ENCODE measurements at places on chromosomes 11 and 22.

DNA sequence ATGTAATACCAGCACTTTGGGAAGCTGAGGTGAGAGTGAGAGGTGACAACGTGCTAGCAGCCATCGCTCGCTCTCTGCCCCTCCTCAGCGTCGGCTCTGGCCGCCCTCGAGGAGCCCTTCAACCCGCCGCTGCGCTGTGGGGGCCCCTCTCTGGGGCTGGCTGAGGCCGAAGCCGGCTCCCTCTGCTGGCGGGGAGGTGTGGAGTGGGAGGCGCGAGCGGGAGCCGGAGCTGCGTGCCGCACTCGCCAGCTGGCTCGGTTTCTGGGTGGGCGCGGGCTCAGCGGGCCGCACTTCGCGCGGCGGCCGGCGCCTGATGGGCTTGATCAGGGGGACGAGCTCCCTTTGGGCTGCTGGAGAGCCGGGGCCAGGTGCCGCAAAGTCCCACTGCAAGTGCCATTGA is 98.9 kb upstream of the UBASH3B start:
- DNase-seq, result no peak

DNA sequence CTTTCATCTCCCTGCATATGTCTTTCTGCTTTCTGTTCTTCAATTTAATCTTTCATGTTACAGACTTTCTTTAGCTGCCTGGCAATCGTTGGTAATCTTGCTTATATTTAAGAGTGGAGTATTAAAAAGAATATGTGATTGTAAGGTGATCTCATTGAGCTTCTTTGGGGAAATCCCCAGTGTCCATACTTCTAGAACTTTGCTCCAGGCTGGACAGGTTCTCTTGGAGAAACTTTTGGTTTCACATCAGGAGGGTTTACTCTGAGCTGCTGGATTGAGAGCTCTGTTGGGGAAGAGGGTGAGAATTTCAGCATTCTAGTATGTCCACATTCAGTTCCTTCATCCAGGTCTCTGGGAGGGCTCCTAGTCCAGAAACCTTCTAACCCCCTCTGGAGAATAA is 16.1 kb downstream of the LRRC75B start:
- no peak for DNase-seq

DNA sequence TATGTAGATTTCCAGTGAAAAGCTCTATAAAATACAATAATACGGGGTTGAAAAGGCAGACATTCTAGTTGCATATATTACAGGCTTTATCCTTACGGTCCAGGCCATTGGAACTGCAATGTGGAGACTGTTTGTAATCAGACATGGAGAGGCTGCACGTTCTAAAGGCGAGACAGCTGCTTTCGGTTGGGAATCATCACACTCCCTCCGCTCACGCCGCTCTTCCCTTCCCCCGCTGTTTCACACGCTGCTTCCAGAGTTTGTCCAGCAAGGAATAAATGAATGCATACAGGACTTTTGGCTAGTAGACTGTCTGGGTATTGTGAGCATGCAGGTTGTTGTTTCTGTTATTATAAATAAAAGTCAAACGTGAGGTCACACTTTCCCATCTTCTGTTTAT is 13.5 kb upstream of the EFCAB6 start:
- no peak for DNase-seq

- DNase-seq, result no peak
Measured at GRCh38 chr11:23957314-23957713, 539.5 kb upstream of the LUZP2 start.

DNA sequence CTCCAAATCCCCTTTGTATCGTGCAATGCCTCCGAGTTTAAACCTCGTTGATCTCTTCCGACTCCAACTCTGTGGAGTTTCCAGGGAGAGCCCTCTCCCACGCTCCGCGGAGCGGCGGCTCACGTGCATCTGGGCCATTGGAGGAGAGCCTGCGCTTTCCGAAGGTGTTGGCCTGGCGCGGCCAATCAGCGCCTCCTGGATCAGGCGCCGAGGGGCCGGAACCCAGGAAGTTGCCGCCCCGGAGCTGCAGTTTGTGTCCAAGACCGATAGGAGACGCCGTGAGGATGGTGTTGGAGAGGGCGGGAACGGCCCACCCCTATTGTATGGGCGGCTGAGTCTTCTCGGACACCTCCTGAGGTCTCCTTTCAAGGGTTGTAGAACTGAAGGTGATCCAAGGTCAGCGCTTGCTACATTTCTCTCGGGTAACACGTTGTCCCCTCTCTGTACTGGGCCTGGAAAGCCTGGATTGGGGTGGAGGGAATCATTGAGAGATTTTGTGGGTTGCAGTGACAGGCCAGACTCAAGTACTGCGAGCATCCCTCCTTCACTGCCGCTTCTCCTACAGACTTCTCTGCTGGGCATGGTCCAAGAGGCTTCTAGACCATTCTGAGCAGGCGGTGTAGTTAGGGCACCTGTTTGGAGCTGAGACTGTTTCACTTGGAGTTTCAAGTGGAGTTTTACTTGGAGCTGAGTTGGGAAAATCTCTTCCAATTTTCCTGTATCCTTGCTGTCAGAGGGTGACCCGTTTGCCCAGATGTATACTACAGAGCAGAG is 1.7 kb downstream of the ADAMTS15 start:
- DNase-seq, result no peak

GRCh38 chr11:83280256-83280655 is 5.9 kb downstream of the CCDC90B start:
- no peak for DNase-seq

GRCh38 chr11:86219311-86220193 is 25.0 kb upstream of the EED start:
- DNase-seq, result no peak

GRCh38 chr22:29443861-29444792 is 5.7 kb downstream of the RFPL1 start:
- DNase-seq, result no peak

- no peak for DNase-seq
Measured at GRCh38 chr11:14042686-14043465, 80.4 kb downstream of the SPON1 start.

- DNase-seq, result no peak
Measured at GRCh38 chr11:122434786-122435185, 220.7 kb upstream of the UBASH3B start.

GRCh38 chr11:61054513-61054912 is 47.8 kb upstream of the CD5 start:
- DNase-seq, result no peak

DNA sequence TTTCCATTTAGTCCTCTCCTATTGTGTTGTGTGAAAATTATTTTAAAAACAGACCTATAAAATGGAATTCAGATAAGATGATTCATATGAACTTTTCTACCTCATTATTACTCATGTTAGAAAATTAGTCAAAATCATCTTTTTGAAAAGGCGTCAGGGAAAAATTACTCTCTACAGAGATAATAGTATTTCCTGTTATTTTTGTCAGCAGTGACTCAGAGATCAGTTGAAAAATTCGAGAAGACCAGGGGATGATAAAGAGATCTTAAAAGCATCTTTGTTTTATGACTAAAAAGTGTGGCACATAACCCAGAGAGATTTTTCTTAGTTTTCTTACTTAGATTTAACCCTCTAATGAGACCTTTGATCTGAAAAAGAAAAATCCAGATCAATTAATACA is 157.9 kb upstream of the CARD18 start:
- DNase-seq, result no peak

- DNase-seq, result no peak
Measured at GRCh38 chr11:3616721-3617460, 24.9 kb downstream of the ART5 start.

DNA sequence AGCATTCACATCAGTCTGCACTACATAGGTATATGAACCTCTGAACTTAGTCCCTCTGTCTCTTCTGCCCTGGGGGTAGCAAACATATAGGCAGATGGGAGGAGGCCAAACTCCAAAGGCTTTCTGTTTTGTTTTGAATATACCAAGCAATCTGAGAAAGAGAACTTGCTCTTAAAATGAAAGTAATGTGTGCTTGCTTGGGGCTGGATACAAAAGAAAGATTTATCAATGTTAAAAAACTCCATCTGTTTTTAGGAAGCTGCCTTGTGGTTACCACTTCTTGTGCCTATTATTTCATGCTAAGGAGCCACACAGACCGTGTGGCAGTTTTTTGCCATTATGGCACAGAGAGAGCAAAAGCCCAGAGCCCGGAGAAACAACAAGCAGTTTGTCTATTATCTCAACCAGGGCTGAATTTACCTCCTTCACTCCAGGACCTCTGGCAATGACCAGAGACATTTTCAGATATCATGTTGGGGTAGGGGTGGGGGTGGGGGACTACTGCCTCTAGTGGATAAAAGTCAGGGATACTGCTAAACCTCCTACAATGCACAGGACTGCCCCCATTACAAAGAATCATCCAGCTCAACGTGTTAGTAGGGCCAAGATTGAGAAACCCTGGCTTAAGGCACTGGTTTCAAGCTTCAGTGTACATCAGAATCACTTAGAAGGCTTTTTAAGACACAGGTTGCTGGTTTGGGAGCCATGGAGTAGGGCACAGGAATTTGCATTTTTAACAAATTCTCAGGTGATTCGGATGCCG is 124.2 kb downstream of the APIP start:
- DNase-seq, result no peak

DNA sequence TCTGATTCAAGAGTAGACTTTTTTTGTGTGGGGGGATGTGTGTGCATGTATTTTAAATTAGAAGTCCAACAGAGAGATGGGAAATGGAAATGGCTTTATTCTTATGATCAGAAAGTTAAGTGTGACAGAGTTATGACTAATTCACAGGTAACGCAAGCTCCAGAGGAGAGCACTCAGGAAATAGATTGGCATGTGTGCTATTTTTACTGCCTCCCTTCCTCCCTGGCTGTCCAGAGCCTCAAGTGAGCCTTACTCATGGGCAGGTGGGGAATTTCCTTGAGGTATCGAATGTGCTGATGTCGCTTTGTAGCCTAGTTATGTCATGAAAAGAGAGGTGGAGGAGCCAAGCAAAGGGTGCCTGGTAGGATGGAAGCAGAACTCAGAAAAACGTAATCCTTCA is 70.3 kb upstream of the BDNF start:
- DNase-seq, result no peak

DNA sequence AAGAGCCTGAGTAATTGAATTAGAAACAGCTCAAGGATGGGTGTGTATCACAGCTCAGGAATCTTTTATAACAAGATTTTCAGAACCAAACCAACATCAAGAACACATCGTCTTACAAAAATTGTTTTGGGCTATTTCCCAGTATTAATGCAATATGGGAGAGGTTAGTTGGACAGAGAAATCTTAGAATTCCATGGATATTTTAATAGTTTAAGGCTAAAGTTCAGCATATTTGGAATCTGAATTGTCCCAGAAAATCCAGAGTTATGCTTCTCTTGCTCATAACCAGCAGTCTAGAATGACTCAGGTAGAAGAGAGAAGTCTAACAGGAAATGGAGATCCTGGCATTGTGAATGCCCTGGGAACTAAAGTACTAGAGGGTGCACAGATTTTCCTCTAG is 74.6 kb downstream of the ADM start:
- DNase-seq, result no peak

- DNase-seq, result no peak
Measured at GRCh38 chr11:128644576-128644975, 49.3 kb upstream of the FLI1 start.

GRCh38 chr22:32590556-32590955 is 115.9 kb downstream of the FBXO7 start:
- no peak for DNase-seq

GRCh38 chr11:11583801-11584529 is 37.8 kb downstream of the GALNT18 start:
- DNase-seq, result no peak

DNA sequence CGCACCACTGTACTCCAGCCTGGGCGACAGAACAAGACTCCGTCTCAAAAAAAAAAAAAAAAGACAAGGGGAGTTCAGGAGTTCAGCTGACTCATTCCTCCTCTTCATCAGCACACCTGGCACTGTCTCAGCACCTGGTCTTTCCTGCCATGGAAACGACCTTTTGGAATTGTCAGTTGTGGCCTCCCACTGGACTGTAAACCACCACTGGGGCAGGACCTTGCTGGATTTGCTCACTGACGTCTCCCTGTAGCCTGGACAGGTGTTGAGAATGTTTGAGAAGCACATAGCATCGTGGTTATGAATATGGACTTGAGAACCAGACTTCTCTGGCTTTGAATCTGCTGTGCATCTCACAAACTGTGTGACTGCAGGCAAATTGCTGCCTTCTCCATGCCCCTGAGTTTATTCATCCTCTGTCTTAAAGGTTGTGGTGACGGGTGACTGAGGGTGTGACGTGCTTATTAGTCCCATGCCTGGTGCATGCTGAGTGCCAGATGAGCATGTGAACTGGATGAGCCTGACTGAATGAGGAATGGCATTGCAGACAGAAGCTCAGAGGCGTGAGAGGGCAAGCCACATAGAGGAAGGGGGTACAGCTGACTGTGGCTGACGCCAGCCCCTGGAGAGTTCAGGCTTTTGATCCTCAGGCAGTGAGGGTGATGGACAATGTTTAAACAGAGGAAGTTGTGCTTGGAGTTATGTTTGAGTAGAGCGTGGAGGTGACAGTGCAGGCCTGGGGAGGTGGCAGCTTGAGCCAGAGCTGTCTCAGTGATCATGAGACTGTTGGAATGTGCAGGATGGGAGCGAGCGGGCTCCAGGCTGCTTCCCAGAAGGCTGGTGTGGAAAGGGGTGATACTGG is 12.7 kb downstream of the TOM1 start:
- DNase-seq, result no peak

DNA sequence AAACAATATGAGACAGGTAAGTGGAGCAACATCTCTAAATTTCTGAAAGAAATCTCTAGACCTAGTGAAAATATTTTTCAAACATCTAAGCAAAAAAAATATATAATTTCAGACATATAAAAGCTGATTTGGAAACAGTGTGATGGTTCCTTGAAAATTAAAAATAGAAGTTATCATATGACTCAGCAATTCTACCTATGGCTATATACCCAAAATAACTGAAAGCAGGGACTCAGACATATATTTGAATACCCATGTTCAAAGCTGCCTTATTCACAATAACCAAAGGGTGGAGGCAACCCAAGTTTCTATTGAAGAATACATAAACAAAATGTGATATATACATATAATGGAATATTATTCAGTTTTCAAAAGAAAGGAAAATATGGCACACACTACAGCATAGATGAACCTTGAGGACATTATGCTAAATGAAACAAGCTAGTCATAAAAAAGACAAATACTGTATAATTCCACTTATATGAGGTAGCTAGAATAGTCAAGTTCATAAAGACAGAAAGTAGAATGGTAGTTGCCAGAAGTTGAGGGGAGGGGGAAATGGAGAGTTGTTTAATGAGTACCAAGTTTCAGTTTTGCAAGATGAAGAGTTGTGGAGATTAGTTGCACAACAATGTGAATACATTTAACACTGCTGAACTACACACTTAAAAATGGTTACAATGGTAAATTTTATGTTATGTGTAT is 300.4 kb downstream of the TTC28 start:
- DNase-seq, result no peak

GRCh38 chr22:19568337-19569275 is 44.4 kb upstream of the CLDN5 start:
- DNase-seq, result no peak

GRCh38 chr11:60485987-60486386 is 6.6 kb upstream of the MS4A12 start:
- DNase-seq, result no peak

Data from activated CD8-positive, alpha-beta memory T cell treated with anti-CD3 and anti-CD28 coated beads for 48 hours (primary cell).